ENCODE measurements at places on chromosomes 6 and 20.

GRCh38 chr6:120875900-120876299 lies 458.4 kb downstream of the TBC1D32 start:
- DNase-seq: no peak

DNA sequence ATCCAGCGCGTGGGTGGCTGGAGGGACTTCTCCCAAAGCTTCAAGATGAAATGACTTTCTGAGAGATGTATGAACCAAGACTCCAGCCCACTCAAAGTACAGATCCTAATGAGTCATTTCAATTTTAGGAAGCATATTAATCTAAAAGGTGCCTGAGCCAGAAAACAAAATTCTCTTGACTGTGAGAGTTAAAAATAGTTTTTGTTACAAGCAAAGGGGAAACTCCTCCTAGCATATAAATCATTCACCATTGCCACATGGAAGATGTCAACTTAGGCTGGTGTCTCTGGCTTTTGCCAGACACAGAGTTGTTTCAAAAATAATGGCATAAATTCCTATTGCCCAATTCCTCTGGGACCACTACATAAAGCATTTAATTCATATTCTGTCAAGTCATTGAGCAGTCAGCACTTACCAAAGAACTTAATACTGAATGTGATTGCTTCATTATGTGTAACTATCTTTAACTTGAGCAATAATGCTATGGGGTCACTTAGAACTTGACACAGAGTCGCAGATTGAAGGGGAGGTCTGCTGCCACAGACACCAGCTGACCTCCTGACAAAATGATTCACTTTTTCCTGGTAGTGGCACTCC lies 280.6 kb downstream of the SLC35F1 start:
- no peak for DNase-seq

GRCh38 chr6:165805636-165806035 lies 142.6 kb upstream of the PDE10A start:
- DNase-seq: no peak

GRCh38 chr6:15950962-15951569 lies 177.8 kb upstream of the MYLIP start:
- DNase-seq: no peak

DNA sequence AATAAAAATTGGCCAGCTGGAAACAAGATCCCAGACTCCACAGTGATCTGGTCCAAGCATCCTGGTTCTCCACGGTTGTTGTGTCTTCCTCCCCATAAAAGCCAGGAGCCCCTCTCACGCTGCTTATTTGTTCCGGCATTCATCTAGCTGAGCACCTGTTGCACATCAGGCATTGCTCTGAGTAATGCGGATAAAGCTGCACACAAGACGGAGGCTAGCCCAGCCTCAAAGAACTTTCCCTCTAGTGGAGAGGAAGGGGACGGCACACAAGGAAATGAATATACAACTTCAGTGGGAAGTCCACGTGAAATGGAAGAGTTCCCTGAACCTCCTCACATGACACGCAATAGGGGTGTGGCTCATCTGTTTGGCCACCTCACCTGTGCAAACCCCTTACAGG lies 30.3 kb upstream of the NXT1 start:
- DNase-seq: no peak

DNA sequence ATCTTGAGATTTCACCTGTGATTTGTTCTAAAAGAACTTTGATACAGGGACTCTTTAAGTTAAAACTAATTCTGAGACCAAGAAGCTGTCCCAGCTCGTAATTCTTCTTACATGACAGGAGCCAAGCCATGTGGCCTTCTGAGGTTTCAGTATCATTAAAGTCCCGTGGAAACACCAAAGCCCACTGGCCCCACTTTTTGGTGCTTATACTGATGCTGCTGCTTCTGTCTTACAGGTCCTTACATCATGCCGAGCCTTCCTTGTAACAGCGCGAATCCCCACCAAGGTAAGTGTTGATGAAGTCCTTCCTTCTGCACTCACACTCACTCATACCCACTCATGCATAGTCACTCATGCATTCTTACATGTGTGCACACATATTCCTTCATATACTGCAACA lies 140.7 kb downstream of the CARMIL1 start:
- DNase-seq: no peak

GRCh38 chr6:154950979-154951344 lies 44.2 kb upstream of the TIAM2 start:
- no peak for DNase-seq

- DNase-seq: no peak
Measured at GRCh38 chr6:15658181-15658744, 4.6 kb downstream of the DTNBP1 start.

DNA sequence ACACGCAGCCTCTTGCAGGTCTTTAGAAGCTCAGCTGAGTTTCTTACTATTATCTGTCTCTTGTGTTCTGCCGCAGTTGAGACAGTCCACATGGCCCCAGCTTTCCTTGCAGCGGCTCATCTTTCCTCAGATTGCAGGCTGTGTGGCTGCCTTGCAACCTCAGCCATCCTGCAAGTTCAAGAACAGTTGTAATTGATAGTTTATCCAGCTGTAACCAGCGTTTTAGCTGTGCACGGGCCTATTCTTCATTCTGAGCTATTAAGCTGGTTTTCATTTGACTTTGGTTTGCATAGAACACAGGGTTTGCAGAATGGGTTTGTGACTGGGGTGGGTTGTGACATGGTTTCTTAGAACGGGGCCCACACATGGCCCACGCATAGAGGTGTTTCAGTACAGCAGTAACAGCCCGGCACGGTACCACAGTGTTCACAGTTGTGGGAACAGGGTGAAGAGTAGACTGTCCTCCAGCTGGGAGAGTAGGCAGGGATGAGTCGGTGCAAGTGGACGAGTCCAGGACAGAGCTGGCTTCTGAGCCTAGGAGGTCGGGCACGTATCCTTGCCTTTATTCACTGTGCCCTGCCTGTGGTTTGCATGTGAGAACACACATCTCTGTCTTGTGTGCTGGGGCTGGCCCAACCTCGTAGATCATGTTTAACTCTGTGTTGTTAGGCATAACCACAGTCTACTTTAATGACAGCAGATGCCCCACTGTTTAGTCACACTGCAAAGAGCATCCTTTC lies 89.2 kb downstream of the RPP40 start:
- no peak for DNase-seq

DNA sequence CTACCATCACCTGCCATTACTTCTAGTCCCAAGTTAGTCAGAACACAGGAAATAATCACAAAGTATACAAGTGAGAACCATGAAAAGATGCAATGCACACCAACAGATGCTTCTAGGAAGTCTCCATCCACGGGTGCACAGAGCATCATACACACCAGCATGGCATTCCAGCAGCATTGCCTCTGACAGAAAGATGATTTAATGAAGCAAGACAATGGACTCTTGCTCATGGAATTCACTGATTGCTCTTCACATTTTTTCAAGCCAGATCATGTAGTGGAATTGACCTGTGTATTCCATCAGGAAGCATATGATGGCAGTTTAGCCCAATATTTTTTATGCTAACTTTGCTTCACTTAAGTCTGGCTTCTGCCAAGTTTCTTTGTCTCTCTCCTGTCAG lies 406.3 kb upstream of the RGS17 start:
- DNase-seq: no peak

DNA sequence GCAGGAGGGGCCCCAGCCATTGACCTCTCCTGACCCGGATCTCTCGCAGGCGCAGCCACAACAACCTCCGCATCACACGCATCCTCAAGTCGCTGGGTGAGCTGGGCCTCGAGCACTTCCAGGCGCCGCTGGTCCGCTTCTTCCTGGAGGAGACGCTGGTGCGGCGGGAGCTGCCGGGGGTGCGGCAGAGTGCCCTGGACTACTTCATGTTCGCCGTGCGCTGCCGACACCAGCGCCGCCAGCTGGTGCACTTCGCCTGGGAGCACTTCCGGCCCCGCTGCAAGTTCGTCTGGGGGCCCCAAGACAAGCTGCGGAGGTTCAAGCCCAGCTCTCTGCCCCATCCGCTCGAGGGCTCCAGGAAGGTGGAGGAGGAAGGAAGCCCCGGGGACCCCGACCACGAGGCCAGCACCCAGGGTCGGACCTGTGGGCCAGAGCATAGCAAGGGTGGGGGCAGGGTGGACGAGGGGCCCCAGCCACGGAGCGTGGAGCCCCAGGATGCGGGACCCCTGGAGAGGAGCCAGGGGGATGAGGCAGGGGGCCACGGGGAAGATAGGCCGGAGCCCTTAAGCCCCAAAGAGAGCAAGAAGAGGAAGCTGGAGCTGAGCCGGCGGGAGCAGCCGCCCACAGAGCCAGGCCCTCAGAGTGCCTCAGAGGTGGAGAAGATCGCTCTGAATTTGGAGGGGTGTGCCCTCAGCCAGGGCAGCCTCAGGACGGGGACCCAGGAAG lies 4.5 kb upstream of the COL9A3 start:
- no peak for DNase-seq

- no peak for DNase-seq
Measured at GRCh38 chr6:24666097-24666640, 530 bp downstream of the TDP2 start.

GRCh38 chr6:1586861-1587450 lies 22.8 kb upstream of the FOXC1 start:
- peak; percentile 39 for DNase-seq

- DNase-seq: no peak
Measured at GRCh38 chr20:31694842-31695593, 27.6 kb downstream of the BCL2L1 start.

DNA sequence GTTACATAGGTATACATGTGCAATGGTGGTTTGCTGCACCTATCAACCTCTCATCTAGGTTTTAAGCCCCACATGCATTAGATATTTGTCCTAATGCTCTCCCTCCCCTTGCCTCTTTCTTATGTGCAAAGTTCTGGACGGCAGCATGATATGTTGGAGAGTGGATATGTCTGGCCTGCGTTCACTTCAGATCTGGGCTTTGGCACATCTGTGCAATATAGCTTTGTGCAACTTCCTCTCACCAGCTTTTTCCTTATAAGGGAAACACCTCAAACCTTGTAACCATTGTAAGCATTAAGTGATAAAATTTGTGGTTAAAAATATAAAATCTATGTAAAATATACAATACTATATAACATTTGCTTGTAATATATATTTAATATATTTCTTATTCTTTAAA lies 288.0 kb downstream of the PHACTR1 start:
- DNase-seq: no peak

DNA sequence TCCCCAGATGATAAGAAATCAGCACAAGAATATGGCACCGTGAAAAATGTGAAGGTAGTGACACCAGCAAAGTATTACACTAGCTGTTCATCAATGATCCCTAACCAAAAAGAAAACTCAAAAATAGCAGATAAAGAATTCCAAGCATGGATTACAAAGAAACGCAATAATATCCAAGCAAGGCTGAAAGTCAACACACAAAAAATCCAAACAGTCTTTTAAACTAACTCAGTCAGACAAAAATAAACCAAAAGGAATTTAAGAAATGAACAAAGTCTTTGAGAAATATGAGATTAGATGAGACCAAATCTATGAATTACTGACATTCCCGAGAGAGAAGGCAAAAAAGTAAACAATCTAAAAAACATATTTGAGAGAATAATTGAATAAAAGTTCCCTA lies 976.1 kb upstream of the MAP3K7 start:
- no peak for DNase-seq

GRCh38 chr20:43942667-43943285 lies 28.1 kb downstream of the TOX2 start:
- no peak for DNase-seq

- no peak for DNase-seq
Measured at GRCh38 chr6:48080227-48081009, 30.6 kb downstream of the PTCHD4 start.

DNA sequence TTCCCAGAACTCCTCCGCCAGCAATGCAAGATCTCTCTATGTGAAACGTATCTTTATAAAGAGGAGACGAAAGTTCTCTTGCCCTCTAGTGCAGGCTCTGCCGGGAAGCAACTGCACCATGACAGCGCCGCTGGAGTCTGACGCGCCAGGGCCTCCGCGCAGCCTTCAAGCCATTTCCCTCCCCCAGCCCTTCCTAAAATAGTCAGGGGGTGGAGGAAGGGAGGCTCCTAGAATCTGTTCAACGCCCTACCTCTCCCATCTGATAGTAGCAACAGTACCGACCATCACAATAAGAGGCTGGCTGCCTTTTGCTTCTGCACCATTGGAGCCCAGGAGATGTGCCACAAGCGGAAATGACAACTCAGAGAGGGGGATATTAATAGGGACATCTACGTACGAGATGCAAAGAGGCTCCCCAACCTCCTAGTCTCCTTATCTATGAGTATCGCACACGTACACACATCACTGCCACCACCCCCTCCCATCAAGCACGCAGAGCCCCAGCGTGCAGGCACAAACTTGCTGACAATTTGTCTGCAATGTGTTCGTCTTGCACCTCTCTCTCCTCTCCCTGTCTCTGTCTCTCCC lies 1.0 kb downstream of the SYNE1 start:
- no peak for DNase-seq

- DNase-seq: no peak
Measured at GRCh38 chr6:147382945-147383554, 125.4 kb upstream of the SAMD5 start.

- DNase-seq: no peak
Measured at GRCh38 chr6:63458480-63459115, 113.7 kb upstream of the LOC128125822 start.

DNA sequence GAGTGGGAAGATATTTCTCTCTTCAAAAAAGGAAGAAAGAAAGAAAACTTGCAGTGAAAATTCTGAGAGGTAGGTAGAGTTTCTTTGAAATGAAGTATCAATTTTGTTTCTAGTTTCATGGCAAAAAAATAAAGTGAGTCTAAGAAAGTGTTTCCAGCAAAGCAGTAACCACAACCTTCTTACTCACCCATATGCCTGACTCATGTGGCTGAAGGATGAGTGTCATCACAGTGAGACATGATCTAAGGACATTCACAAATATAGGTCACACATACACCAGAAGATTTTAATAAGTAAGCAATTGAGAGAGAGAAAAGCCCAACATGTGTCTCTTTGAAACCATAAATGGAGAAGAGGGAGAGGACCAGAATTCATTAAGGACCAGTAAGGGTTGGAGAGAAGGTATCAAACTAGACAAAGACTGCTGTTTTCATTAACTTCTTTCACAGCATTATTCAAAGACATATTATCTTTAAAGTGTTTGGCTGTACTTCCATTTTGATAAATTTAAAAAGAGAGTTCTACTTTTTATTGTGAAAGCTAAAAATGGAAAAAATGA lies 169.5 kb downstream of the FRK start:
- no peak for DNase-seq

- no peak for DNase-seq
Measured at GRCh38 chr6:125984311-125984710, 2.0 kb upstream of the TRMT11 start.

GRCh38 chr6:149488815-149489214 lies 4.0 kb upstream of the ZC3H12D start:
- DNase-seq: no peak

GRCh38 chr6:28981431-28981832 lies 23.7 kb downstream of the ZNF311 start:
- DNase-seq: no peak

- no peak for DNase-seq
Measured at GRCh38 chr6:148203970-148204369, 138.7 kb upstream of the SASH1 start.

- DNase-seq: no peak
Measured at GRCh38 chr6:32614366-32615081, 22.7 kb upstream of the HLA-DQA1 start.

DNA sequence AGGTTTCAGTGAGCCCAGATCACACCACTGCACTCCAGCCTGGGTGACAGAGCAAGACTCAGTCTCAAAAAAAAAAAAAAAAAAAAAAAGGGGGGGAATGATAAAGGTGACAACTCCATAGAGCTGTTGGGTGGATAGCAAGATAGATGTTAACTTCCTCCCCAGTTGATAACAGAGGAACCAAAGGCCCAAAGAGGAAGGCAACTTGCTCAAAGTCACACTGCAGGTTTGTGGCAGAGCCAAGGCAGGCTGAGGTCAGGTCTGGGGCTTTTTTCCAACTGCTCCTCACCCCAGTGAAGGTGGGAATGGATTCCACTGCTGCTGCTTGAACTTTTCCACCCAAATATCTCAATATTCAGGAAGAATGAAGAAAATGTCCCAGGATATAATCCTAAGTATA lies 26.7 kb downstream of the HCK start:
- no peak for DNase-seq
